ENCODE measurements at places on chromosomes 3 and 15.
A peak's percentile ranks its signal among the peaks of the same experiment; 100 is the strongest.

DNA sequence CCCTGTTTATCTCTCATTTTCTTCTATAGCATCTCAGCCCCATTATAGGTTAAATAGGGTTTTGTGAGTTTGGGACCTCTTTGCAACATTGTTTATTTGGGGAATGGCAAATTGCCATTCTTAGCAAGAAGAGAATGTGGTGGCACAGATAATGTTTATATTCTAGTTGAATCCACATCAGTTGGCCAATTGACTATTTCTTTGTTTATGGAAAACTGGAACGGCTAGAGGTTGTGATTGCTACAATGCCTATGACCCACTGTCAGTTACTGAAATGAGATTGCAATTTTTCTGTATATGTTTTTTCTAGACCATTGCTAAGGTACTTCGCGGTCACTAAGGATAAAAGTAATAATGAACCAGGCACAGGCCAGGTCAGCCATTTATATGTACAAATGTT lies 44.6 kb upstream of the CFAP20DC start:
- DNase-seq: no peak

- DNase-seq: no peak
These were observed 159.8 kb downstream of the RBMS3 start for GRCh38 chr3:29440413-29441305.

DNA sequence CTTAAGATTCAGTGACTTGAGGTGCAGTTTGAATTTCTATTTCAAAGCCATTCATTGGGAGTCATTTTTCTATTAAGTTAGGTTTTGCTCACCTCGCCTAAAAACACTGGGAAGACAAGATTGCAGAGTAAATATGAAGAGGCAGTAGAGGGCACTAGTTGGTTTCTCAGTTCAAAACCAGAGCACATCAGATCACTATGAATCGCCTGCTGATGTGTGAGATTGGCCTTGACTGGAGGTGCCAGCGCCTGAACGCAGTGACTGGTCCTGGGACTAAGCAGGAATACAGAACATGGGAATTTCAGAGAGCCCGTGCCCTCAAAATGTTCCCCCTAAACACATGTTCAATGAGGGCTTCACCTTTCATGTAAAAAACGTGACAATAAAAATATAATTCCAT lies 229.0 kb downstream of the ITPR1 start:
- peak; percentile 44 for DNase-seq

DNA sequence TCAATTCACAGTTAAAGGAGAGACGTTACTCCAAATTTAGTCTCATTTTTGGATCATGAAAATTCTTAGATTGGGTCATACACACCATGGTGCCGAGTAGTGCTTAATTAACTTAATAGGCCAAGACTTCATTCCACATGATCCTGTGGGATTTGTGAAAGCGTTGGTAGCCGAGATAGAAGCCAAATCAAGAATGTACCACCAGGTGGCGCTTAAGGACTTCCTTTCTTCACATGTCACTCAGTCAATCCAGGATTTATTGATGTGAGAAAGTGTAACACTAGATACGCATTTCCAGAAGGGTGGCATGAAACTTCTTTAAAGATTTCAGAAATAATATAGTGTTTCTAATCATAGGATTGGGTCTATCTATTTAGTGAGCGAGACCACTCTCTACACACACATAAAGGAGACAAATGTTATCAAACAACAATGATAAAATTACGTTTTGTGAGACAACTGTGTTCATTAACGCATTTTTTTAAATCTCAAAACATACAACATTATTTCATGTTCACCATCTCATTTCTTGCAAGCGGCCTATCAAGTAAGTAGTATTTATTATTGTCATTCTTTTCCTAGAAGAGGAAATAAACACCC lies 436.1 kb downstream of the CHL1 start:
- no peak for DNase-seq

DNA sequence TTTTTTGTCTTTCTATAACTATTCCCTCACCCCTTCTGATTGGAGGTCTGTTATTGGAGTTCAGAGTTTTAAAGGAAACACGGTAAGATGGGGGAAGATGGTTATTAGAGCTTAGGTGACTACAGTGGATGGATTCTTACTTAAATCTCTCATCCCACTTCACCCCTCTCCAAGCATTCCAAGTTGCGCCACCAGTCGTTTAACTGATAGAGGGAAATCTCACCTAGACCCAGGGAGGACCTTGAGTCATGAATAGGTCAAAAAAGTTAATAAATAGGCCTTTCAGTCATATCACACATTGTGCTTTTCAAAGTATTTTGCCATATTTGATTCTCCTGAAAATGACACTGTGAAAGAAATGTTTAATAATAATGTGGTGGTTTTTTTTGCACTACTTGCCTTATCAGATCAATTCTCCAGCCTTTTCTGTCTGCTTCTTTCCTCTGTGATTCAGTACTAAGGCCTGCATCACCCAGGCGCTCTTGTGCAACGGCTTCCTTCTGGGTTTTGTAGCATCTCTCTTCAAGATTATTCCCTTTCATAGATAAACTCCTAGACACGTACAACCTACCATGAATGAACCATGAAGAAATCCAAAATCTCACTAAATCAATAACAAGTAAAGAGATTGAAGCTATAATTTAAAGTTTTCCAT lies 100.4 kb upstream of the TGFBR2 start:
- no peak for DNase-seq

- no peak for DNase-seq
These were observed 78.8 kb downstream of the CMSS1 start for GRCh38 chr3:99896482-99896881.

DNA sequence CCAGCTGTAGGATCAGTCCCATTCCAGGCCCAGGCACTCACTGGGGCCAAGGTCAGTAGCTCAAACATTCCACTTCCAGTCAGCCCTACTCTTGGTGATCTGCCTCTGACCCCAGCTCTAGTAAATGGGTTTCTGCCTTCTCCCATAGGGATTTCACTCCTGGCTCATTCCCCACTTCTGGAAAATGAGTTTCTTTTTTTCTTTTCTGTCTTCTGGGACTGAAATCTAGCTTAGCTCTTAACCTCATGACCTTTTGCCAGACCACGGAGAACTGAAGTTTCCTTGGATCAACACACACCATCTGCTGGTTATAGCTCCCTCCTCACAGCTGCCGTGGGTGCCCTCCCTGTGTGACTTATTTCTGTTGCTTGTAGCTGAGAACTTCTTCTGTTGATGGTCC lies 21.3 kb downstream of the MME start:
- no peak for DNase-seq

DNA sequence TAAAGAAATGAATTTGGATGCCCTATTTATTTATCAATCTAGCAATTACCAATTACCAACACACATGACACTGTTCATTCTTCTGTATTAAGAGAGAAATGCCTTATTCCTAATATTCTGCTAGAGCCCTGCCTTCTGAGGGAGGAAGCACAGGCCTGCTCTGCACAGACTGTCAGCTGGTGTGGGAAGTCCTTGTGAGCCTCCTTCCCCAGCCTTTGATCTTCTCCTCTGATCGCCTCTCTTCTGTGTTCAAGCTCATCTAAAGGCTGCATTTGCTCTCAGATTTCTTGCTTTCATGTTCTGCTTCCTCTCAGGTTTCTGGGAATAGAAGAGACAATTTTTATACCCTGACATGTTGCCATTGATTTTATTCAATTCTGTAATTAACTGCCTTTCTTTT lies 290.6 kb upstream of the UMPS start:
- DNase-seq: no peak

DNA sequence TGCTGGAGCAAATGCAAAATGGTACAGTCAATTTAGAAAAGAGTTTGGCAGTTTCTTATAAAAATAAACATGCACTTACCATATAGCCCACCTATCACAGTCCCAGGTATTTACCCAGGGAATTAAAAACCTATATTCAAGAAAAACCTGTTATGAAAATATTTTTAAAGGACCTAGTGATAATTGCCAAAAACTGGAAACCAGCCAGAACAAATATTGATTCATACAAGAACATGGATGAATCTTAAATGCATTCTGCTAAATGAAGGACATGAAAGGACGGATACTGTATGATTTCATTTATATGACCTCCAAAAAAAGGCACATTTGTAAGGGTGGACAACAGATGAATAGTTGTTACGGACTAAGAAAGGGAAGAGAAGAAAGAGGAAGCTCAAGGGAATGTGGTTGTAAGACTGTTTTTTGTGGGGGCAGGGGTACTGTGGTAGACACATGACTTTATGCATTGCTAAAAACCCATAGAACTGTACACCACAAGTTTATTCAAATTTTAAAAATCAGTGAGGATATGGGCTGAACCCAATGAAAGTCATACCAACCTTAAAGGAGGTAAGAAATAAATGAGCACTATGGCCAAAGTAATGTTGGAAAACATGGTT lies 61.0 kb downstream of the ZBBX start:
- peak; percentile 8 for DNase-seq

GRCh38 chr3:157948605-157949383 lies 157.4 kb downstream of the SHOX2 start:
- DNase-seq: no peak

GRCh38 chr3:143720381-143720780 lies 127.9 kb downstream of the SLC9A9 start:
- no peak for DNase-seq

- no peak for DNase-seq
These were observed 10.8 kb downstream of the SLC51A start for GRCh38 chr3:196227121-196227561.

DNA sequence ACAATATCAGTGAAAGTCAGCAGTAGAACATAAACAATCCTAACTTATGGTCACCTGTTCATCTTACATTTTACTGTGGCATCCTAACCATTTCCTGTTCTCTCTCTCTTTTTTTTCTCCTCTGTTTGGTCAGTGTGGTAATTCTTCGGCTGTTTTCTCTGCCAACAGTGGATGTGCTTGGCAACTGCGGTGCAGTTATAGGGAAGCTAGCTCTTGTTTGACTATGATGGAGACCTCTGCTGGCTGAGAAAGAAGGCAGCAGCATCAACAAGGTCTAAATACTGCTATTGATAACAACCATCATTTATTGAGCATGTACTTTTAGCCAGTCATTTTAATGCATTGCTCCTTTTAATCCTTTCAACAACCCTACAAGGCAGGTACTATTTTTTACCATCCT lies 723 bp upstream of the DRD3 start:
- DNase-seq: peak; percentile 29

DNA sequence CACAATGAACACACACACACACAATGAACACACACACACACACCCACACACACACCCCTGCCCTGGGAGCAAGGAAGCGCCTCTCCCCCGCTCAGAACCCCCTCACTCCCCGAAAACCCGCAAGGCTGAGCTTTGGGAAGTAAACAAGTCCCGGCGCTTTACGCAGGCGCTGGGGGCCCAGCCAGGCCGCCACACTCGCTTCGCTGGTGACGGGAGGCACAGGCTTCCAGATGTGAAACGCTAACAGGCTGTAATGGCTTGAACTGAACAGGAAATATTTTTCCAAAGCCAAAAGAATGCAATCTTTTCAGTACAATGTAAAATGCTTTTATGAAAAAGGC lies 122.7 kb upstream of the IGF1R start:
- DNase-seq: no peak

- DNase-seq: no peak
These were observed 445.0 kb upstream of the PROK2 start for GRCh38 chr3:72229952-72230351.

DNA sequence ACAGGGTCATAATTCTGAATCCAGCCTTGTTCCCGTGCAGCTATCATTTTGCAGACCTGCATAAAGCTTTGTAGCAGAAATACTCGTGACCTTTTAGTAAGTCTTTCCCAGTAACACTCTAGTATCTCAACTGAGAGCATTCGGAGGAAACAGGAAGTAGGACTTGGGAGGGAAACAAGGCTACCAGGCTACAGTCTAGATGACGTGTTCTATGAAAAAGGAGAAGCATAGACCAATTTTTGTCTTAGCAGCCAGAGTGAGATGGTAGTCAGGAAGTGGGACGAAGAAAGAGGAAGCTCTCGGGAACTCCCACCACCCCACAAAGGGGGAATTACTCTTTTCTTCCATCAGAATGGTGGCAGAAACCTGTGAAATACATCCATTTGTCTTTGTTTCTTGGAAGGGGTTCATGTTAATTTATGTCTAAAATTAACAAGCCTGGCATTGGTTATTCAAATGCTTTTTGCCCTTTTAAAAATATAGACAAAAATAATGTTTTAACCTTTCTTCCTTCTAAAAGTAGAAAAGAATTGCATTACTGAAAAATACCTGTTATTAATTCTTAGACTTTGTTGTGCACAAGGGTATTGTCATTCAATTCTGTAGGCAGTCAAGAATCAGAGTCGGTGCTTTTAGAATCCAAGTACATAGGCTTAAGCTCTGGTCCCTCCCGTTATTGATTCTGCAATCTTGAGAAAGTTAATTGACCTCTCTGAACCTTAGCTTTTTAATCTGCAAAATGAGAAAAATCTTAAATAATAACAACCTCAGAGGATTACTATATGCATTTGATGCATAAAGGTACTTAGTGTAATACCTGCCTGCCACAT lies 1.6 kb upstream of the SUCNR1 start:
- no peak for DNase-seq

DNA sequence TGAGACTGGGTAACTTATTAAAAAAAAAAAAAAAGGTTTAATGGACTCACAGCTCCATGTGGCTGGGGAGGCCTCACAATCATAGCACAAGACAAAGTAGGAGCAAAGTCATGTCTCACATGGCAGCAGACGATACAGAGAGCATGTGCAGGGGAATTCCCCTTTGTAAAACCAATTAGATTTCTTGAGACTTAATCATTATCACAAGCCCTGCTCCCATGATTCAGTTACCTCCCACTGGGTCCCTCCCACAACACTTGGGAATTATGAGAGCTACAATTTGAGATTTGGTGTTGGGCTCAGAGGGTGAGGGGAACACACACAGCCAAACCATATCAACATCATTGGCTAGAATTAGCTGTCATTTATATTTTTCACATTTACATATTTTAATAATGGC lies 221.0 kb downstream of the RSRC1 start:
- DNase-seq: no peak

- no peak for DNase-seq
These were observed 89.2 kb downstream of the RBPMS2 start for GRCh38 chr15:64686130-64686735.

DNA sequence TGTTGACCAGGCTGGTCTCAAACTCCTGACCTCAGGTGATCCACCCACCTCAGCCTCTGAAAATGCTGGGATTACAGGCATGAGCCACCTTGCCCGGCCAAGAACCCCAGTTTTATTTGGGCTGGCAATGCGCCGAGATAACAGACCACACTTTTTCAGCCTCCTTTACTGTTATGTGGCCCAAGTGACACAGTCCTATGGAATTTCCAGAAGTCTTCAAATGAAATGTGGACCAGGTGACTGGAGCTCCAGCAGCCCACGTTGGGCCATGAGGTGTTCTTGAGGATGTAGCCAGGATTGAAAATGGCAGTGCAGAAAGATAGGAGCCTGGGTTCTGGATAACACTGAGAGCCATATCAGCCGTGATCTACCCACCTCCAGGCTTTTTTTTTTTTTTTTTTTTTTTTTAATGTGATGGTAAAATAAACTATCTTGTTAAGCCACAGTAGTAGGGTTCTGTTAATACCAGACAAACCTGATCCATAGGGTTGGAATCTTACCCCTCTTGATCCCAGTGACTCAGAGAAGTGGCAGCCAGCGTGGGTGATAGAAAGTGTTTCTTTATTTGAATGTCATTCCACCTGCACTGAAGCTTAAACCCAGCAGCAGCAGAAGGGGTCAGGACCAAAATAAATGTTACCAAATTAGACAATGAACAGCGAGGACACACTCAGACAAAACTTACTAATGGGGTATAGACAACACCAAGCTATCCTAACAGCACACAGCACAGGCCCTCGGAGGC lies 55.6 kb downstream of the LHFPL4 start:
- no peak for DNase-seq

All from NCI-H446 treated with DMSO at 0.1 percent for 48 hours (cell line).